ENCODE measurements at places on chromosomes 1 and 21. TPM values are rescaled to one million over a fixed set of nuclear protein-coding genes. Genes with fewer than 3 reads are reported as not detected.

- no peak overlapping the region for H3K4me3 ChIP-seq
- no peaks in the 10 kb centered on the region for H3K36me3 ChIP-seq
- H3K27ac ChIP-seq = no peak overlapping the region
- no peak for DNase-seq
These were observed 27.7 kb downstream of the WARS2 start for GRCh38 chr1:119112791-119113190.

DNA sequence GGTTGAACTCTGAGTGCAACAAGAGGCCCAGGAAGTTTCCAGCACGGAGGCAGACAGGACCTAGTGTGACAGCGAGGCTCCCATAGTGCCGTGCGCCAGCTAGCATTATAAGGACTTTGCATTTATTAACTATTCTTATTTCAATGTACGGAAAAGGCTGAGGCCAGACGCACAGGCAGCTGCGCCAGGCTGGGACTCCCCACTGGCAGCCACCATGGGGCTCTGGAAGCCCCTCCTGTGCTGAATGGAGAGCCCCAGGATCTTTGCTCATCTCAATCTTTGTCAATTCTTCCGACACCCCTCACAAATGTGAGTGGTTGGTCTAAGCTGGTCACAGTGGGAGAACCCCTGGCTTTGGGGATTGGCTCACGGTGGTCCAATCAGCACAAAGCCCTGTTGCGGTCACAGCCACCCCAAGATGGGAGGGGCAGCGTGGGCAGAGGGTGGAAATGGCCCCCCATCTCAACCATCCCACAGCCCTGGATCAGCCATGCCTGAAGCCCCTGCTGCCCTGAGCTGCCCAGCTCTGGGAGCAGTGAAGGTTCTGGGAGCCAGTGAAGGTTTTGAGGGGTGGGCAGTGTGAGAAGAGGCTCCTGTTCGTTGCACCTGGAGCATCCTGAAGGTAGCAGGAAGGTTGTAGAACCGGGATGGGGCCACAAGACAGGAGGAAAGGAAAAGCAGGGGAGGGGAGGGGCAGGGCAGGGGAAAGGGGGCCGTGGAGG, 59.5 kb upstream of the ADARB1 start:
- H3K36me3 ChIP-seq = no peaks in the 10 kb centered on the region
- DNase-seq = no peak
- H3K4me1 ChIP-seq = no peaks in the 10 kb centered on the region

- peaks cover 4% of the 10 kb centered on the region for H3K4me1 ChIP-seq
- H3K4me3 ChIP-seq = no peak overlapping the region
- no peak for DNase-seq
- H3K36me3 ChIP-seq = peaks cover 6% of the 10 kb centered on the region
- H3K27ac ChIP-seq = no peak overlapping the region
- H3K27me3 ChIP-seq = peaks cover 9% of the 10 kb centered on the region
These were observed 3.5 kb downstream of the ARPC5 start for GRCh38 chr1:183632114-183632513.

- no peaks in the 10 kb centered on the region for H3K27me3 ChIP-seq
- peaks cover 27% of the 10 kb centered on the region for H3K36me3 ChIP-seq
- no peak overlapping the region for H3K27ac ChIP-seq
- H3K4me3 ChIP-seq = no peak overlapping the region
- no peaks in the 10 kb centered on the region for H3K4me1 ChIP-seq
- no peak for DNase-seq
These were observed 34.0 kb upstream of the MEF2D start for GRCh38 chr1:156534424-156535060.

- no peak overlapping the region for H3K4me3 ChIP-seq
- no peaks in the 10 kb centered on the region for H3K27me3 ChIP-seq
- peak overlapping the region; percentile 69 for H3K27ac ChIP-seq
These were observed 212.8 kb downstream of the PBX1 start for GRCh38 chr1:164771619-164772361.

GRCh38 chr21:36698385-36698980, 432 bp upstream of the SIM2 start:
- H3K4me1 ChIP-seq = peaks cover 6% of the 10 kb centered on the region
- H3K27me3 ChIP-seq = peaks cover 100% of the 10 kb centered on the region
- H3K36me3 ChIP-seq = no peaks in the 10 kb centered on the region
- H3K4me3 ChIP-seq = no peak overlapping the region

DNA sequence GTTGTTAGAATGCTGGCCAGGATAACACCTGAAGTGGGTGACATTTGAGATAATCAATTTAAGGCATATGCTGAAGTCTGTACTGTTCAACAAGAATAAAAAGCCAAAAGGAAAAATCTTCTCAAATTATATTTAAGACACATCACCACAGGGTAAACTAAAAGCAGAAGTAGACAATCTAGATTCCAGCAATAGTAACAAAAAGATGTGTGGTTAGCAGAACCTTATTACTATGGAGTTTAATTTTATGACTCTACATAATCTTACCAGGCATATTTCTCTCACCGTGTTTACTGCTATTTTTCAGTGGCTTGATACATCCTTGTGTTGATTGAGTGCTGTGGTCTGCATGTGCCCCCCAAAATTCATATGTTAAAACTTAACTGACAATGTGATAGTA, 300.4 kb upstream of the ZP4 start:
- no peak overlapping the region for H3K4me3 ChIP-seq
- H3K27me3 ChIP-seq = no peaks in the 10 kb centered on the region
- DNase-seq = no peak
- no peaks in the 10 kb centered on the region for H3K36me3 ChIP-seq
- H3K27ac ChIP-seq = no peak overlapping the region

- H3K36me3 ChIP-seq = no peaks in the 10 kb centered on the region
- no peaks in the 10 kb centered on the region for H3K4me1 ChIP-seq
- no peaks in the 10 kb centered on the region for H3K27me3 ChIP-seq
- no peak overlapping the region for H3K27ac ChIP-seq
- no peak overlapping the region for H3K4me3 ChIP-seq
These were observed 134.8 kb downstream of the FGGY start for GRCh38 chr1:59431566-59432294.

GRCh38 chr1:234565132-234565531, 44.8 kb downstream of the IRF2BP2 start:
- no peaks in the 10 kb centered on the region for H3K36me3 ChIP-seq
- no peaks in the 10 kb centered on the region for H3K27me3 ChIP-seq
- no peak overlapping the region for H3K27ac ChIP-seq
- H3K4me3 ChIP-seq = no peak overlapping the region

GRCh38 chr1:232690285-232690935, 60.5 kb upstream of the SIPA1L2 start:
- H3K36me3 ChIP-seq = no peaks in the 10 kb centered on the region
- DNase-seq = no peak
- H3K27ac ChIP-seq = no peak overlapping the region
- H3K27me3 ChIP-seq = no peaks in the 10 kb centered on the region

DNA sequence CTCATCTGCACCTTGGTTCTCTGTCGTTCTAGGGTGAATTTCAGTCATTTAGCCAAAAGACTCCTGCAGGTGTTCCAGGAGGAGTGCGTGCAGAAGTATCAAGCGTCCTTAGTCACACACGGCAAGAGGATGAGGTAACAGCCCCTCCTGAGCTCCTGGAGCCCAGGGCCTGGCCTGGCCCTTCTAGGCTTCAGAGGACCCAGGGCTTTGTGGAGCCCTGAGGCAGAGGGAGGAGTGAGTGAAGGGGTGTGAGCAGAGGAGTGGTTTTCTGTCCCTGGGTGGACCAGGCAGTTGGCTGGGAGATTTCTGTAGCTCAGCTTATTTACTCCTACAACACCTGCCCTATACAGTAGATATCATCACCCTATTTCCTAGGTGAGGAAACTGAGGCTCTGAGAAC, 15.7 kb upstream of the RASSF5 start:
- no peak for DNase-seq
- H3K4me1 ChIP-seq = no peaks in the 10 kb centered on the region
- H3K27me3 ChIP-seq = no peaks in the 10 kb centered on the region
- H3K36me3 ChIP-seq = peaks cover 79% of the 10 kb centered on the region
- no peak overlapping the region for H3K4me3 ChIP-seq

- no peak for DNase-seq
- H3K4me3 ChIP-seq = no peak overlapping the region
- peaks cover 2% of the 10 kb centered on the region for H3K4me1 ChIP-seq
- H3K36me3 ChIP-seq = no peaks in the 10 kb centered on the region
- peaks cover 9% of the 10 kb centered on the region for H3K27me3 ChIP-seq
These were observed 4.3 kb upstream of the FHAD1 start for GRCh38 chr1:15242766-15243165.

The PTP4A2 gene
- 748 TPM for total RNA-seq

- DNase-seq = no peak
- H3K4me3 ChIP-seq = no peak overlapping the region
- no peak overlapping the region for H3K27ac ChIP-seq
- no peaks in the 10 kb centered on the region for H3K36me3 ChIP-seq
- H3K4me1 ChIP-seq = no peaks in the 10 kb centered on the region
- no peaks in the 10 kb centered on the region for H3K27me3 ChIP-seq
These were observed 29.5 kb downstream of the ARHGEF16 start for GRCh38 chr1:3483801-3484444.

GRCh38 chr21:45054927-45055612, 19.3 kb upstream of the ADARB1 start:
- H3K4me3 ChIP-seq = no peak overlapping the region
- H3K4me1 ChIP-seq = no peaks in the 10 kb centered on the region
- DNase-seq = peak; percentile 37
- no peak overlapping the region for H3K27ac ChIP-seq

- H3K4me1 ChIP-seq = no peaks in the 10 kb centered on the region
- no peaks in the 10 kb centered on the region for H3K27me3 ChIP-seq
- no peaks in the 10 kb centered on the region for H3K36me3 ChIP-seq
- DNase-seq = no peak
These were observed 78.1 kb downstream of the SH3GLB1 start for GRCh38 chr1:86782482-86782881.

The OR2M3 gene
- total RNA-seq = not detected

- H3K4me1 ChIP-seq = no peaks in the 10 kb centered on the region
- H3K27ac ChIP-seq = no peak overlapping the region
- no peaks in the 10 kb centered on the region for H3K27me3 ChIP-seq
- H3K36me3 ChIP-seq = no peaks in the 10 kb centered on the region
These were observed 31.4 kb upstream of the BECN2 start for GRCh38 chr1:241926141-241926540.

- H3K4me1 ChIP-seq = no peaks in the 10 kb centered on the region
- H3K4me3 ChIP-seq = no peak overlapping the region
- no peaks in the 10 kb centered on the region for H3K36me3 ChIP-seq
- no peaks in the 10 kb centered on the region for H3K27me3 ChIP-seq
These were observed 1304.9 kb upstream of the ADGRL2 start for GRCh38 chr1:80495806-80496205.

DNA sequence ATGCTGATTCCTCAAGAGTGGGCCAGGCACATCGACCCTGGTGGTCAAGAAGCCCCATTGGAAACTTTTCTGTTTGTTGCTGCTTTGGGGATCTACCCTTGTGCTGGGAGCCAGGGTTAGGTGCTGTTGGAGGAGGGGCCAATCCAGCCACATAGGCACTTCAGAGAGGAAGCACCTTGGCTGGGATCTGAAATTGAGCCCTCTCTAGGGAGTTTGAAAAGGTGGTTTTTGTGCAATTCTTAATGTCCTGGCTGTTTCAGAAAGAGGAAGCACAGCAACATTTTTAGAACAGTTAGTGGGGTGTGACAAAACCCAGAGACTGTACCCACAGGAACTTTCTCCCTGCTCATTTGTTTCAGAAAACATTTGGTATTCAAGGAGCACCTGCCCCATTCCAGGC, 17.2 kb upstream of the BEND5 start:
- DNase-seq = no peak
- H3K27ac ChIP-seq = no peak overlapping the region
- H3K4me1 ChIP-seq = no peaks in the 10 kb centered on the region
- H3K27me3 ChIP-seq = no peaks in the 10 kb centered on the region
- H3K36me3 ChIP-seq = no peaks in the 10 kb centered on the region
- no peak overlapping the region for H3K4me3 ChIP-seq

The LCE3E gene
- total RNA-seq = not detected

GRCh38 chr1:100469578-100469977, 68.4 kb upstream of the GPR88 start:
- no peak overlapping the region for H3K27ac ChIP-seq
- H3K27me3 ChIP-seq = no peaks in the 10 kb centered on the region
- DNase-seq = no peak

- H3K36me3 ChIP-seq = no peaks in the 10 kb centered on the region
- no peaks in the 10 kb centered on the region for H3K4me1 ChIP-seq
- H3K27me3 ChIP-seq = no peaks in the 10 kb centered on the region
- no peak overlapping the region for H3K4me3 ChIP-seq
- DNase-seq = no peak
These were observed 90.5 kb downstream of the CDC42BPA start for GRCh38 chr1:227227761-227228160.

- peak overlapping the region; percentile 10 for H3K4me3 ChIP-seq
- H3K27me3 ChIP-seq = no peaks in the 10 kb centered on the region
- DNase-seq = peak; percentile 70
These were observed 33.7 kb downstream of the MRPL39 start for GRCh38 chr21:25573409-25574206.

- no peak overlapping the region for H3K4me3 ChIP-seq
- no peak overlapping the region for H3K27ac ChIP-seq
- no peaks in the 10 kb centered on the region for H3K4me1 ChIP-seq
- no peaks in the 10 kb centered on the region for H3K27me3 ChIP-seq
- H3K36me3 ChIP-seq = no peaks in the 10 kb centered on the region
These were observed 47.0 kb upstream of the KIF26B start for GRCh38 chr1:245107776-245108114.

GRCh38 chr1:213094446-213094845, 43.4 kb downstream of the RPS6KC1 start:
- H3K4me1 ChIP-seq = no peaks in the 10 kb centered on the region
- no peak overlapping the region for H3K27ac ChIP-seq
- DNase-seq = no peak
- H3K4me3 ChIP-seq = no peak overlapping the region
- H3K36me3 ChIP-seq = no peaks in the 10 kb centered on the region
- H3K27me3 ChIP-seq = no peaks in the 10 kb centered on the region

DNA sequence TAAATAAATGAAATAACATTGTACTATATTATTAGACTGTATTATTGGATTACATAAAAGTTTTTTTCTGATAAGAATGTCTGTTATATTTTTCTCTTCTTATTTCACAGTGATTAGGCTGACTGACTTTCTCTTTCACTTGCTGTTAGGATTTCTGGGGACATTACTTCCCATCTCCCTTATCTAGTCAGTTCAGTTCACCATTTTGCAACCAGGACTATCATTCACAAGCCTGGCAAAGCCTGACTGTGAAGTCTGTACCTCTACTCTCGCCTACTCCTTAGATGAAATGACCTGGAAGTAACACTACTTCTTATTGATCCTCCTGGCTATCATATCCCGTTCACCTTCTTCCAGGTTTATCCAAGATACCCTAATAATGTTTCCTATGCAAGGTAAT, 676.6 kb downstream of the USP25 start:
- H3K27me3 ChIP-seq = no peaks in the 10 kb centered on the region
- H3K27ac ChIP-seq = no peak overlapping the region
- H3K36me3 ChIP-seq = no peaks in the 10 kb centered on the region
- H3K4me3 ChIP-seq = no peak overlapping the region
- DNase-seq = no peak
- H3K4me1 ChIP-seq = no peaks in the 10 kb centered on the region

The HHIPL2 gene
- total RNA-seq = 0.33 TPM

The LCE1F gene
- not detected for total RNA-seq

Measured in thymus (tissue), 14 donors.